ENCODE measurements at places on chromosomes 7 and 10. TPM values are rescaled to one million over a fixed set of nuclear protein-coding genes. Genes with fewer than 3 reads are reported as not detected.

Gene CYP17A1
- not detected for total RNA-seq

GRCh38 chr7:107994421-107995030 lies 8.4 kb downstream of the LAMB1 start:
- DNase-seq: no peak

DNA sequence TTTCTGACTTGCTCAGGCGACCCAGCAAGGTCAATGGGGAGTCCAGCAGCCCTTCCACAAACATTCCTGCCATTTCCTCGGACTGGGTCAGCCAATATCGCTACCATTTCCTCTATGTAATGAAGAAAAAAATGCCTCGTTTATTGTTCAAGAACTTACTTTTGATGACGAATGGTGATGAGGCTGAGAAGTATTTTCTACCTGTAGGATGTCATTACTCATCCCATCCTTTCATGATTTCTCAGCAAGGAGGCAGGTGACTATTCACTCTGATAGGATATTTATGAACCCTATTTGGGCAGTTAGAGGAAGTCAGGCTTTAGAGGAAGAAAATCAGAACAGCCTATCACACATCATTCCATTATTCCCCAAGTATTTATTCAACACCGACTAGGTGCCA lies 178.6 kb downstream of the FANK1 start:
- DNase-seq: no peak

DNA sequence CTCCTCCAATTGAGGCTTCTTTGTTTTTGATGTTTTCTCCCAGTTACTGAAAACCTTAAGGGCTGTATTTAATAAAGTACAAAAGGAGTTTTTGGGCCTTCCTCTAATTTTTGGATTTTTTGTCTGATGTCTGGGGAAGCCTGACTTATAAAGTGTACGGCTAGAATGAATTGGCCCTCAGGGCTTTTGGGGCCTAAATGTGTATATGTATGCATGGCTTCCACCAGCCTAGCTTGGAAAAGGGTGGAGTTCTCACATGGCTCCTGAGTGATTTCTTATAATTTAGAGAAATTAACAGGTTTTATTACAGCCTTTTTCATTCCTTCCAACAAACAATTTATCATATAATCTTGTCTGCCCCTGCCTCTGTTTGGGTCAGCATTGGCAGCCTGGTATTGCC lies 10.4 kb upstream of the TBATA start:
- DNase-seq: no peak

Gene TMEM176B
- total RNA-seq: 5.4 TPM

DNA sequence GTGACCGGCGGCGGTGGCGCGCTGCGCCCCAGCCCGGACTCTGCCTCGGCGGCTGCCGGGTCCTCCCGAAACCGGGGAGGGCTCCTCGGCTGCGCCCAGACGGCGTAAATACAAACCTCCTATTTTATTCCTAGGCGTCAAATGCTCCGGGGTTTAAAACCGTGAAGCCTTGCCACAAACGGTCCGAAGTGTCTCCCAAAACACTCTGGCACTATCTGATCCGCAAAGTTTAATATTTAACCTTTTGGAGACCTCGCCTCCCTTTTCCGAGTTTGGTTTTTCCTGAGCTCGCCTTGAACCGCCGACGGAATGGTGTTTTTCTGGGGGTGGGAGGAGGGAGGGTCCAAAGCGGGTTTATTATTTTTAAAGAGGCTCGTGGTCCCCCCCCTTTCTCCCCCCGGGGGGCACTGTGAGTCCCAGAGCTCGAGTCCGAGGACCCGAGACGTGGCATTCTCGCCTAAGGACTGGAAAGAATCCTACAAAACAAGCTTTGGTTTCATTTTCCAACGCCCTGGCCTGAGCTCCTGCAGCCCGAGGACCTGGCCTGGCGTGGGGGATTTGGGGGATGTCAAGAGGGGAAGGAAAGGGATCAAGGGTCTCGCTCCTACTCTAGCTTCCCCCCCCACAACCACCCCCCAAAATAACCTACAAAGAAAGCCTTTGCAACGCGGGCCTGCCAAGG lies 1.8 kb downstream of the TNRC18 start:
- no peak for DNase-seq

DNA sequence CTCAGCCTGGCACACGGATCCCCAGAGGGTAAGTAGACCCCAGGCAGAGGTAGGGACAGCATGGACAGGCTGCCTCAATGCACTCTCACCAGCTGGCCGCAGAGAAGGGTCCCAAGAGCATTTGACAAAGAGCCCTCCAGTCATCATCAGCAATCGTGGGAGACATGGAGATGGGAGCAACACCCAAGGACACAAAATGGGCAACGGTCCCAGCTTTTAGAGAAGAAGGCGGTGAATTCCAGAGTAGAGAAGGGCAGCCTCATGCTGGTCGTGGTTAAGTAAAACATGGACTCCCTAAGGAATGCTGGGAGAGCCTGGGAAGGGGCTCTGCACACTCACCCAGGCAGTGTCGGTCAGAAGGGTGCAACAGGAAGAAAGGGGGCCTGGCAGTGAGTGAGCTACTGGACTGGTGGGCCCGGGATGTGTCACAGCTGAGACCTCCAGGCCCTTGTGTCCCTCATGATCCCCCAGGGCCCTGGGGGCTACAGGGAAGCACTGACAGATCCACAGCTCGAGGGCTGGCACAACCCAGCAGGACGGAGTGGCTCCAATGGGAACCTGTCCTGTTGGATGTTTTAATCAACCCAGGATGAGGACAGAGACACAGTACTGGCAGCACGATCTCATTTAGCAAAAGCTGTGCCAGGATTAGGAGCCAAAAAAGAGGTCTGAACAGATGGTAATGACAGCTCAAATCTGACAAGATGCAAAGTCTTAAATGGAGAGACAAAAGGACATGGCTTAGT lies 147.1 kb downstream of the NEURL1 start:
- DNase-seq: no peak

Gene BTBD16
- total RNA-seq: not detected

- no peak for DNase-seq
Observed at GRCh38 chr7:135772639-135773222, 24.1 kb upstream of the FAM180A start.

DNA sequence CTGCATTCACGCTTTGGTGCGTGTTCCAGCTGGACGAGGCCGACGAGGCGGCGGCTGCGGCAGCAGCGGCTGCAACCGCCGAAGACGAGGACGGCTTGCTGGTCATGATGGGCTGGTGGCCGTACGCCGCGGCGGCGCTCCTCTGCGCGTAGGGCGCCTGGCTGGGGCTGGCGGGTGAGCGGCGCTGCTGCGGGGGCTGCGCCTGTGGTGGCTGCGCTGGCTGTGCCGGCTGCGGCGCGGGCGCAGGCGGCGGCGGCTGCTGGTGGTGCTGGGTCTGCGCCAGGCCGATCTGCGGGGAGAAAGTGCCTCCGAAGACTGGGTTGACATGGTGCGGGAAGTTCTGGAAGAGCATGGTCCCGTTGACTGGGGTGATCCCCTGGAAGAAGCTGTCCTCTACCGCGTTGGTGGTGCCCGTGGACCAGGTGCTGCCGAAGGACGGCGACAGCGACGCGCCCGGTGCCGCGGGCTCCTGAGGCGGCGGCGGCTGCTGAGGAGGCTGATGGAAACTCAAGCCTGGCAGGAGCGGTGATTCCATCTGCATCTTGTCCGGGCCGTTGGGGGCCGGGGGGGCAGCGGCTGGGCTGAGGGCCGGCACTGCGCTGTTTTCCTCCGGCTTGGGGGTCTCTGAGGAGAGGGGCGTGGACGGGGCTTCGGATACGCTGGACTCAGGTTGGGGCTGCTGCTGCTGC lies 51.1 kb downstream of the CPEB3 start:
- DNase-seq: no peak

DNA sequence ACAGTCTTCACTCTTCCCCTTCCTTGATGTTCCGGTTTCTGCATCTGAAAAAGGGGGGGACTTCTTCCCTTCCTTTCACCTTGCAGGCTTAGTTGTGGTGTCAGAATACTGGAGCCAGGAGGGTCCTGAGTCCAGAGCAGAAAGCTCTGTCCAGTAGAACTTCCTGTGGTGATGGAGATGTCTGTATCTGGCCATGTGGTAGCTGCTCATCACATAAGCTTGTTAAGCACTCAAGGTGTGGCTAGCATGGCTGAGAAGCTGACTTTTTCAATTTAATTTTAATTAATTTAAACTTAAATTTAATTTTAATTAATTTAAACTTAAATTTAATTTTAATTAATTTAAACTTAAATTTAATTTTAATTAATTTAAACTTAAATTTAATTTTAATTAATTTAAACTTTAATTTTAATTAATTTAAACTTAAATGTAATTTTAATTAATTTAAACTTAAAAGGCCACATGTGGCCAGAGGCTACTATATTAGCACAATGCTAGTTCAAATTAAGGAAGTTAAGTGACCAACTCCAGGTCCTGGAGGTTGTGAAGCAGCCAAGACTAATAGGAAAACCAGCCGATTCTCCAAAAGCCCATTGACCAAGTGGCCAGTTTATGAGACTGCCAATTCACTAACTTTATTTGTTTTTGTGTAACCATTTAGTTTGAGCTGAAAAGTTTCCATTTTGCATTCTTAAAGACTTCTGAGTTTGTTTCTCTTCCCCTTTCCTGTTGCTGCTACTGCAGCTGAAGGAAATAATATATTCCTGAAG lies 16.3 kb downstream of the MSRB2 start:
- DNase-seq: no peak

- no peak for DNase-seq
Observed at GRCh38 chr10:102242118-102242485, 790 bp upstream of the PITX3 start.

DNA sequence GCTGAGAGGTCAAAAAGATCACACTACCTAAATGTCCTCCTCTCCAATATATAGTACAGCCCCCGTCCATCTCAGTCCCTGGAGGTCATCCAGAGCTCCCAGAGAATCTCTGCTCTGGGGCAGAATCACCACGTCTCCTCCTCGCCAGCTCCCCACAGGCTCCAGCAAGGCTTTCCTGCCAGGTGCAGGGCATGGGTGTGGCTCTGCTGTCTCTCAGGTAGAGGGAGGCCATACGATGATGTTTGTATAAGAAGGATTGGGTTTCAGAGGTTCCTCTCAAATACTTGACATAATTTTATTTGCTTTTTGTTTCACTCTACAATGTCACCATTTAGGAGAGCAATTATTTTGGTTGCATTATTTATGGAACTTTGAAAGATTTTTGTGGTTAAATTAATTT lies 98.3 kb upstream of the PRSS58 start:
- no peak for DNase-seq

Gene UPF2
- total RNA-seq: 12.1 TPM

DNA sequence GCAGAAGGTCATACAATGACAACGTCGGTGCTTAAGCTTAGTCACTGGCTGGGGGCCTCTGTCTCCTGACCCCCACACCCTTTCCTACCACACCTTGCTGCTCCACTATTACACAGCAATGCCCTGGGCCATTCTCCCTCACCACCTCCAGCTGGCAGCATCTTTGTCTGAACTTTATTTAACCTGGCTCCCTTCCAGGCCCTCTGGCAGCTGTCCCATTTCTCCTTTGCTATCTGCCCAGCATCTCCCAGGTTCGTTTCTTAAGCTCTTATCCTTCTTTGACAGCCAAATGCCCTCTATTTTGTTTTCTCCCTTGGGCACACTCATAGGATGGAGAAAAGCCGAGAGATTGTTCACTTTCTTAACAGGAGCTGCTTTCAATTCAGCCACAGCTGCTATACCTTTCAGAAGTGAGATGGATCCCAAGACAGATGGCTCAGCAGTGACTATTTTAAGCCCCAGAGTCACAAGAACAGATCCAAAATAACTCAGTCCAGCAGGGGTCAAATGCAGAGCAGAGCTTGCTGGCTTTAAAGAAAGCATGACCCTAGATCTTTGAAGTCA lies 1277.1 kb upstream of the AUTS2 start:
- no peak for DNase-seq

GRCh38 chr10:79052291-79053080 lies 16.3 kb upstream of the ZMIZ1 start:
- DNase-seq: peak; percentile 69

Gene TTYH3
- 41.2 TPM for total RNA-seq

GRCh38 chr10:65518379-65518778 lies 1407.5 kb upstream of the LRRTM3 start:
- no peak for DNase-seq

DNA sequence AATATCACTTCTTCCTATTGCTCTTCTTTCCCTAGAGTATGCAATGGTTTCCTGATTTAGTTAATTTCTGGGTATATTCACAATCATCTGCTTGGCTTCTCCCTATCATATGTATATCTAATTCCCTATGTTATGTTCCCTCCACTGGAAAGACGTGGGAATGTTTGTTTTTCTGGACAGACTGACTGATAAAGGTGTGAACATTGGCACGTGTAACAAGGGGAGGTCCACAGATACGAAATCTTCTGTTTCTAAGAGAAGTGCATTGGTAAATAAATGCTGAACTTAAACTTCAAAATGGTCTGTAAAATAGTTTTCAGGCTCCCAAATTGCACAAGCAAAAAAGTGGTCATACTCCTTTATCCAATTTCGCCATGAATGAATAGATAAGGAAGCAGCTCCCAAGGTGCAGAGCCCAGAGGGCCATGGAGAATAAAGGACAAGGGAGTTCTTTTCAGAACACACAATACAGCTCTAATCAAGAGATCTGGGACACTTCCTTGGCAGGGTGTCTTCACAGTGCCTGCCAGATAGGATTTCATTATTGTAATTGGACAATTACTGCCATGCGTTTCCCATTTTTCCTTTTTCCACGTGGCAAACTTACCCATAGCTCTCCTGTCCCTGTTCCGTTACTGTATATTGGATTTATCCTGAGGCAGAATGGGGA lies 141.9 kb downstream of the RNF133 start:
- DNase-seq: no peak

DNA sequence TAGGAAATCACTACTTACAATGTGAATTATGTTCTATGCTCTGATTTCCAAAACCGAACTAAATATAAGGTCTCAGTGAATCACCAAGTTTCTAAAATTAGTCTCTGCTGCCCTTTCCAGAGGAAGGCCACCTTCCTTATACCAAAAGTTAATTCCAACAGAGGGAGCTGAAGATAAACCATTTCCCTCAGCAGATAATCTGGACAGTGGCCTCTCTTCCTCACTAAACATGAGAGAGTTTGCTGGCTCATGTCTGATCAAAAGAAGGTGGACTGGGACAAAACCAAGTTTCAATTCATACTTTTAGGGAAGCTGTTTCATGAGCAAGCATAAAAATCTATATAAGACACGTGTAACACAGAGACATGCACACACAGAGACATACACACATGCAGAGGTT lies 6.4 kb downstream of the FEZF1 start:
- DNase-seq: no peak

Gene PROSER2
- total RNA-seq: 16.2 TPM

- no peak for DNase-seq
Observed at GRCh38 chr7:64795176-64795575, 948 bp downstream of the ZNF138 start.

DNA sequence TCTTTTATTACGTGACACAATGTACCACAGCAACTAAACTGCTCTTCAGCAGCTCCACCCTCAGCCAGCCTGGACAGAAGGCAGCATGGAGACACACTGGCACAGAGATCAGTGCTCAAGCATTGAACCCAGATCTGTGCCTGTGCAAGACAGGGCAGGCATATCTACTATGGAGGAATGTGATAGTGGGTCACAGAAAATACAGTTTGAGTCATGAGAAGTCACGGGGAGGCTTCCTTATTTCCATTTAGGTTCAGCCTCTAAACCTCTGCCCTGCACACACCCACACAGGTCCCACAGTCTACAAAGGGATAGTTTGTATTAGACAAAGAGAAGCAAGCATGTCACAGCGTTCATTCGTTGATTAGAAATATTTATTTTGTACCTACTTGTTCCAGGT lies 187.4 kb upstream of the AGR3 start:
- no peak for DNase-seq
